ENCODE measurements at places on chromosomes 5 and 9.
A peak's percentile ranks its signal among the peaks of the same experiment; 100 is the strongest.

GRCh38 chr5:93071710-93072109, 509.3 kb downstream of the NR2F1-AS1 start:
- DNase-seq = no peak

GRCh38 chr9:131657456-131657855, 82.4 kb downstream of the RAPGEF1 start:
- DNase-seq = no peak

DNA sequence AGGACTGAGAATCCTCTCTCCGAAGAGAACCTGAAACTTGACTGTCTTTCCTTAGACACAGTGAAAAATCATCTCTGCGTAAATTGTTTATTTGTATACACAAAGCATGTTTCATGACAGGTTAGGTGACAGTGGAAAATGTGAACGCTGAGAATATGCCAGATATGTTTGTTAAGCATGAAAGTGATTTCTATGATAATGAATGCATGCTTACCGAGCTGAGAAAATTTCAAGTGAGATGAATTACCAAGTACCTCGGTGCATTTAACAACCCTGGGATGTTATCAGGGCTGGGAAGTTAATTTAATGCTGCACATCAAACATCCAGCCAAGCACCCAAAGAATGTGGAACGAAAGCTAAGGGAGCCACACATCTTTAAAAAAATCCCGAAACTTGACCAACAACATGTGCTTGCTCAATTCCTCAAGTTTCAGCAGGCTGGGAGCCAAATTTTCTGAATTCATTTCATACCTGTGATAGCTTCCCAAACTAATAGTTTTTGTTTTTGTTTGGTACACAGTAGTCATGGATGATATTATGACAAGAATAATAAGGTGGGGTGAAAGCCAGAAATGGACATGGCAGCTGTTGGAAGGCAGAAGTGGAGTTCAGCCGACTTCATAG, 336.9 kb downstream of the ARHGEF28 start:
- DNase-seq = no peak

DNA sequence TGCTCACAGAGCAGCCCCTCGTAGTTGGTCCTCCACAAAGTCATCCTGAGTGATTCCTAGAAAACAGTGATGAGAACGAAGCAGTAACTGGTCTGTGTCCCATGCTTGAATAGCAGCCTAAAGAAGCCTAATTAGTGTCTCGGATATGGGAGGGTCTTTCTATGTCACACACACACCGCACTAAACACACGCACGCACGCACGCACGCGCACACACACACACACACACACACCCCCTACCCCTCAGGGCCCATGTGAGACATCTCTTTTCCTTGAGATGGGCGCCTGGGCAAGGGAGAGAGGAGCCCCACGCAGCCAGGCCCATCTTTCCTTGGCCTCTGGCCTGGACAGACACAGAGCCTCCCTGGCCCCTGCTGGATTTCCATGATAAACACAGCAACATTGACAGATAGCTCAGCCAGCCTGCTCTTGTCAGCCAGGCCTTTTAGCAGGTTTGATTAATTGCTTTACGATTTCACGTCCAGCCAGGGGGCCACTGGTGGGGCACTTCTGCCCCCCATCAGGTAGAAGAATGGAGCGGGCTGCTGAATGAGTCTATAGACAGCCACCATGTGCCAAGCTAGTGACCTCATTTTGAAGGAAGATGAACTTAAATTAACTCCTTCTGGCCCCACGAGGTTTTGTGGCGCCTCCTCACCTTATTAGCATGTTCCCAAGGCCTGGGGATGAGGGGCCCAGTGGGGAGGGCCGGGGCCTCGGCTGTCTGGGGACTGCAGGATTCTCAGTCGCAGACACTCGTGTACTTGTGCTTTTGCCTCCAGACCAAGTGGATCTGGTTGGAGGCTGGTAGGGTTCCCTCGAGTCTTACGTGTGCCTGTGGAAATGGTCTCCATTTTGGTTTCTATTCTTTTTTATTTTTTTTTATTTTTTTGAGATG, 36.2 kb upstream of the PRDM12 start:
- no peak for DNase-seq

DNA sequence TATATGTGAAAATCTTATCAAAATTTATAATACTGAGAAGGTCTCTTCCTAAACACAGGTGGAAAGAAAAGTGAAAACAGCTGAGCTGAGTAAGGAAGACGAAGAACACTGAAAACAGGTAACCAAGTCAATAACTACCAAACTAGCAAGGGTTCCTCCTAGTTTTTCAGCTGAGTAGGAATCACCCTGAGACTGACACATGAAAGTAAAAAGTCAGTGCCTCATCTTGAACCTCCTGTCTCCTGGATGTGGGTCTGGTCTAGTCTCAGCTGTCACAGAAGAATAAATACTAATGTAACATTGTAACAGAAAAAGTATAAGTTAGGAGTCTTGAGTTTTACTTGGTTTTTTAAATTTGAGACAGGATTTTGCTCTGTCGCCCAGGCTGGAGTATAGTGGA, 121.0 kb downstream of the MEF2C start:
- DNase-seq = no peak

GRCh38 chr9:10055886-10056395, 556.9 kb downstream of the PTPRD start:
- DNase-seq = no peak

DNA sequence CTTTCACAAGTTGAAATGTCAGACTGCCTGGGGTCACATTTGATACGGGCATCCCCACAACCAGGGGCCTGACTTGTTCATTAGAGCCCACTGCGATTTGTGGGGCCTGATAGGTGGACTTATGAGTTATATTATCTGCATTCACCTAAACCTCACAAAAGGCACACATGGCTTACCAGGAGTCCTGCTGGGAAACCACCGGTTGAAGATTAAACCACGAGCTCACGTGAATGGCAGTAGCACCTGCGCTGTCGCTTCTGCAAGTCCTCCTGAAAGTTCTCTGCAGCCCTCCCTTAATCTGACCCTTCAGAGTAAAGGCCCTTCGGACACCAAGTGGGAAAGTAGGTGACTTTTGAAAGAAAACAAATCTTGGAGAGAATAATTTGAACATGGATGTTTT, 68.9 kb downstream of the PPIC start:
- no peak for DNase-seq

DNA sequence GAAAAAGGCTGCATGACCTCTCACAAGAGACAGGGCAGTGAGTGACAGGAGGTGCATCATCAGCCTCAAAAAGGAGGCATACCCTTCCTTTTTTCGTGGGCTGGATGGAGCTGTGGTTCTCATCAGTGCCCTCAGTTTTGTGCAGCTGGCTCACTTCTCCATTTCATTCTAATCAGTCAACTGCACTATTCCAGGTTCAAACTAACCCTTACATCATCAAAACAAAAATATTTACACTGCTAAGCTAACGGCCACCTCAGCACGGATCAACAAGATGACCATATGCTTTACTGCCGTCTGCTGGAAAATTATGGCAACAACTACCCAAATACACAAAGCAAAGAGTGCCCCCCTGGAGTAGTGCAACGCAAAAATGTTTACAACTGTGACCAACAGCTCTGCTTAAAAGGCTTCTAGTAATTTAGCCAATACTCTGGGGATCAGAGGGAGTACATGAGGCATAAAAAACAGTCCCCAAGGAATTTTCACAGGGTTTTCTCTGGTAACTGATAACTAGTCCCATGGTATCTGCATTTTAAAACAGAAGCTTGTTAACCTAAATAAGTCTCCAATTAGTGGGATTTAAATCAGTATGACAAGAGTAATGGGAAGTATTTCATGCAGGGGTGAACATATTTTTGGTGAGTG, 10.8 kb downstream of the KCNV2 start:
- DNase-seq = peak; percentile 87

DNA sequence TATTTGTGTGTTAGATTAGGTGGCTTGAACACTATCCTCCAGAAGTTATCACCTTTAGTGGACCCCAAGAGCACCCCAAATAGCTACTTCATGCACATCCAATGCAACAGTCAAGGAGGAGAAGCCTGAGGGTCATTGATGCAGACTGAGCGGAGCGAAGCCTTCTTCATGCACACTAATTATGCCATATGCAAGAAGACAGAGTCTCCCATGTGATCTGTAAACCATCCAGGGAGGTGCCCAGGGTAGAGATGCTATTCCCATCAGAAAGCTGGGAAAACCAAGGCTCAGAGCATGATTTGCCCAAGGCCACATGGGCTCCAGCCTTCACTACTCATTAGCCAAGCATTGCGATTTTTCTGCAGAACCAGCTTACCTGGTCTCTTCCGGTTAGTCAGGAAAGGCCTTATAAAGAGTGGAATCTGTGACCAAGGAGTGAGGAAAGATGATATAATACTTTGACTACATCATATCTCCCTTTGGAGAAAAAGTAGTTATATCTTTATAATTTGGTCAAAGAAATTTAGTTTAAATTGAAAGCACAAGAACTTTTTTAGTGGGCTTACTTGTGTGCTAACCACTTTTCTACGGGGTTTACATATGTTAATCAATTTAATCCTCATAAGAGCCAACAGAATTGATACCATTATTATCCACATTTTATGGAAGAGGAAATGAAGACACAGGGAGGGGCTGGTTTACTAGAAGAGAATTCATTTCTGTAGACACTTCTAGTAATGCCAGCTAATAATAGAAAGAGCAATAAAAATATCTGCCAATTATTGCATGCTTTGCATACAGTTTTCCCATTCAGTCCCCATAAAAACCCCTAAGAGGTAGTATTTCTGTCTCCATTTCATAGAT, 220.0 kb downstream of the ESM1 start:
- DNase-seq = no peak

DNA sequence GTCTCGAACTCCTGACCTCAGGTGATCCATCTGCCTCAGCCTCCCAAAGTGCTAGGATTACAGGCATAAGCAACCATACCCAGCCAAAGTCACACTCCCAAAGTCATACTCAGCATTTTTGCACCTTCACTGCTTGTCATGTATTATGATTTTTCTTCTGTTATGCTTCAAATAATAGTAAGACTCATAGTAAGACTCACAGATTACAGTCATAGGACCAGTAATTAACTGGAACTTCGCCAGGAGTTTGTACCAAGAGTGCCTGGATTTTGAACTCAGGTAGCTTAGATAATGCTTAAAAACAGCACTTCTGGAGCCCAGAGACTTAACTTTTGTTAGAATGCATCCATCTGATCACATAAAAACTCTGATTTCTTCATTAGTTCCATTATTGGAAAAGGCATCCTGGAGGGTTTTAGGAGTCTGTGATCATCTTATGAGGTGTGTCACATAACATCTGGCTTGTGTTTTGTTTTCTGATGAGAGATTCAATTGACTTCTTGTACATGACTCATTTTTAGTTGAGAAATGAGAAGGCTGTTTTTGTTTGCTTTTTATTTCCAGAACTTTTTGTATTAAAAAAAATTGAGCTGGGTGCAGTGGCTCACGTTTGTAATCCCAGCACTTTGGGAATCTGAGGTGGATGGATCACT, 131.5 kb downstream of the ADAMTS19 start:
- DNase-seq = no peak

DNA sequence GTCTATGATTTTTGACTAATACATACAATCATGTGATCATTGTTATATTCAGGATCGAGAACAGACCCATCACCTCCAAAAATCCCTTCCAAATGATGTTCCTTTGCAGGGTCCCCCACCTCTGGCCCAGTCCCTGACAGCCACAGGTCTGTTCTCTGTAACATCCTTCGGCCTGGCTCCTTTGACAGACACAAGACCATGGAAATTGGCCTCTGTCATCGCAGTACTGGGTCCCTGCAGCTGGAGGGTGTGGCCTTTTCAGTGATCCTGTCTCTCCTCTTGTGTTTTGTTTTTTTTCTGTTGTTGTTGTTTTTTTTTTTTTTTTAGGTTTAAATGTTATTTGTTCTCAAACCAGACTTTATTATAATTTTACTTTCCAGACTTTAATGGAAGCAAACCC, 27.4 kb upstream of the ANKRD33B start:
- peak; percentile 61 for DNase-seq

GRCh38 chr5:180046656-180047055, 24.9 kb downstream of the RNF130 start:
- DNase-seq = no peak

DNA sequence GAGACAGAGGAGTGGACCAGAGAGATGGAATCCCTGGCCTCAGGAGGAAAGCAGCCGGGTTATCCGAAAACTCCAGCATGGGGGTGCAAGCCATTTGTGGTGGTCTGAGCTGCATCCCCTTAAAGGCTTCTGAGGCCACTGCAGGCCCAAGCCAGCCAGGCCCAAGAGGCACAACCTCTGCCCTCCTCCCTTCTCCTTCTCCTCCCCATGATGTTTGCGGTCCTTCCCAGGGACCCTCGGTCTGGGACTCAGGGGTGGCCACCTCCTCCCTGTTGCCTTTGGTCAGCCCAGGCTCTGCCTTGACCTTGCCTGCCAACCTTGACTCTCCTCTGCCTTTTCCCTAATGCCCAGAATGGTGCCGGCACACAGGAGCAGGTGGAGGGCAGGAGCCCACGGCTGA, 4.6 kb downstream of the NCS1 start:
- no peak for DNase-seq

DNA sequence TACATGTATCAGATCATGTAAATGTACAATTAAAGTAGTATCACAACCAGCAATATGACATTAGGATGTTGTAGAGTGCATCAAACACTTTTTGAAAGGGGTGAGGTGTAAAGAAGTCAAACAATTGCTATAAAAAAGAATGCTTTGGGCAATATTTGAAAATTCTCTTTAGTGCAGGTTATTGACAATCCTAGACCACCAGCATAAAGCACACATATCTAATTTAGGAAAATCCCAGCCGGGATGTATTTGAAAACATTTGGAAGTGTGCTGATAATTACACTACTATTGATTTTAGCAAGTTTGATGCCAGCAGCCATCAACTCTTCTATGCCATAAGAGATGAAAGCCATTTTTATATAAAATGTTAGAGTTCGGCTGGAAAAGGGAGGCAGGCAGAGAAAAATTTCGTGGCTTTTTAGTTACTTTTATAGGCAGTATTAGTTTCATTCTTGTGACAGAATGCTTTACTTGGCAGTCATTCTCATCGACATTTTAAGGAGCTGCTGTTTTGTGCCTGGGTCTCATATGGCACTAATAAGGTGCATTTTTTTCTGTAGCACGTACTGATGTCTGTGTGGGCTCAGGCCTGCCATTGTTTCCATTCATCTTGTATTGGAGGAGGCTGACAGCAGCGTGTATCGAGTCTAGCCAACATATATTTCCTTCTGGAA, 285.7 kb downstream of the AOPEP start:
- DNase-seq = no peak

DNA sequence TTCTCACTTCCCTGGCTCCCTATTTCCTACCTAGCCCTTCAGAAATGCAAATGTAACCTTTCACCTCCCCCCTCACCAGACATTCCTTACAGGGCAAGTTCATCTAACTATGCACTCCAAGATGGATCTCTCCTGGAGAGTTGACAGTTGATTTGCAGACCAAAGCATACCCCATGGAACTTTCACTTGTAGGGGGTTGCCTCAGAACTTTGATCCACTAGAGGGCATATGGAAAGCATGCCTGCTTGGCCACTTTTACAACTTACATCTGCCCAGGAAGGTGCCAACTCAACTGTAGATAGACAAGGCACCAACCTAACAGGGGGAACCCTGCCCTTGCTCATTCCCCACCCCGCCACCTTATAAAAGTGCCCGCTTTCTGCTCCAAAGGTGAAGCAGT, 187.8 kb downstream of the NXNL2 start:
- no peak for DNase-seq

DNA sequence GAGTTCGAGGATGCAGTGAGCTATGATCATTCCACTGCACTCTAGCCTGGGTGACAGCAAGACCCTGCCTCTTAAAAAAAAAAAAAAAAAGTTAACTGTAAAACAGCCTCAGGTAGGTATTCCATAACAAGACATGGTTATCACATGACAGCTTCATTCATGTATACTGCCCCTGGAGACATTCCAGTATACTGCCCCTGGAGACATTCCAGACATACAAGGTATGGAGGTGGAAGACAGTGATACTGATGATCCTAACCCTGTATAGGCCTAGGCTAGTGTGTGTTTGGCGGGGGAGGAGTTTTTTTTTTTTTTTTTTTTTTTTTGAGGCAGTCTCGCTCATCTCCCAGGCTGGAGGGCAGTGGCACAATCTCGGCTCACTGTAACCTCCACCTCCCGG, 105.5 kb downstream of the RICTOR start:
- DNase-seq = no peak

All from OCI-M1 (cell line).